ENCODE measurements at places on chromosomes 1 and 21.
A peak's percentile ranks its signal among the peaks of the same experiment; 100 is the strongest.

DNA sequence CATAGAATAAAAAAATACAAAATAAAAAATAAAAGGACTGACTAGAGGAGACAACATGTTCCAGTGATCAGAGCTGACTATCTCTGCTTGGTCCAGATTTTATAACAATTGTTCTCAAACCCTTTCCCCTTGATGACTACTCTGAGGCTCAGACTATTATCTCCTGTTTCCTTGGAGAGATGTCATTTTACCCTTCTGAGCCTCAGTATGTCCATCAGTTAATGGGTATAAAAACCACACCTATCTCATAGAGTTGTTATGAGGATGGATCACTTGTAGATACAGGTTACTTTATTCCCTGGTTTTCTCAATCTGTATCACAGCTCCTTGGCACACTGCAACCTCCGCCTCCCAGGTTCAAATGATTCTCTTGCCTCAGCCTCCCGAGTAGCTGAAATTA lies 7.0 kb downstream of the NKAIN1 start:
- DNase-seq = no peak

- DNase-seq = no peak
These were observed 33.9 kb upstream of the SDC3 start for GRCh38 chr1:30942326-30942963.

GRCh38 chr1:101037316-101037715 lies 11.7 kb upstream of the DPH5 start:
- no peak for DNase-seq

DNA sequence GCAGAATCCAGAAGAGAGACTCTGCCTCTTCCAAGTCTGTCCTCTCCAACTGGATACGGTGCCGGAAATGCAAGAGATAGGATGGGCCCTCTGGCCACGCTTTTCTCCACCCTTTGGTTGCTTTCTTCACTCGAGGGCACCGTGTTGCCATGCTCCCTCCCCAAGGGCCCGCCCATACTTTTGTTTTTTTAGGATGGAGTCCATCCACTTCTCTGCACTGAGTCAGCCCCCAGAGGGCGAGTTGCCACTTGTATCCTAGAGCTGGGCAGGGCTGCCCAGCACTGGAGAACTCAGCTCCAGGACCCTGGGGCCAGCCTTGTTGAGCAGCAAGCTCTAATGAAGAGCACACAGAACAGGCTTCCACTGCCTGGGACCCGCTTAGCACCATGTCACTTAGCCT lies 25.5 kb downstream of the IFNGR2 start:
- DNase-seq = peak; percentile 14

DNA sequence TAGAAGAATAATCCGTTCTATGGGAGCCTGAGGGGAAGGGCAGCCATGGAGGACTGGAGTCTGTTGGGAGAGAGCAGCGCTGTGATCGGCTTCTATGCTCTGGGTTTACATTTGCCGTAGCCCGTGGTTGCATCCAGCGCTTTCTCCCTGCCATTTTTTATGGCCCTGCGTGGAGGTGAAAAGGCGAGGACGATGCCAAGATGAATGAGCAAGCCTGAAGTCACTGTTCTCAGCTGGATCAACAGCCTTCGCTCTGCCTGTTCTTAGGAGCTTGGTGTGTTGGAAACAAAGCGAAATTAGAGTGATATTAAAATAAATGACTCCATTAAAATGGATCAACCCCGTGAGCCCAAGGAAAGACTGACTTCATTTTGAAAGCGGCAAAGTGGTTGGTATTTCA lies 120.2 kb downstream of the KCNJ6 start:
- DNase-seq = no peak

GRCh38 chr1:121458291-121459048 lies 273.7 kb downstream of the SRGAP2C start:
- DNase-seq = peak; percentile 4

GRCh38 chr1:41492341-41492848 lies 7.9 kb upstream of the EDN2 start:
- DNase-seq = no peak

- DNase-seq = no peak
These were observed 12.0 kb upstream of the S100A2 start for GRCh38 chr1:153577624-153578051.

GRCh38 chr21:33238565-33239255 lies 9.0 kb downstream of the IFNAR2 start:
- no peak for DNase-seq

DNA sequence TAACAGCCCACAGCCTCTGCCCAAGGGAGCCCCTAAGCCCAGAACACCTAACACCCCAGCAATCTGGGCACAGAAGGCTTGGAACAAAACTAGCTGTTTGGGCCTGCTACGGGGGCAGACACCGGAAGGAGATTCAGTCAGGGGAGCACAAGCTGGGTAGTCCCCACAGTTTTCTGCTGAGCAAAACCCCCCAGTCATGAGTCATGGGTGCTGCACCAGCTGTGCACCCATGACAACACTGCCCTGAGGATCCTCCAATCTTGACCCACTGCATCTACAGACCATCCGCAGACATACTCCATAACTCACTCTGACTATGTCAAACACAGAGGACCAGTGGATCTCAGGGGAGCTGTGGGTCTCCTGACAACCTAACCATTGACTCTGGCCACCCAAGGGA lies 105.1 kb downstream of the LRIG2 start:
- DNase-seq = no peak

DNA sequence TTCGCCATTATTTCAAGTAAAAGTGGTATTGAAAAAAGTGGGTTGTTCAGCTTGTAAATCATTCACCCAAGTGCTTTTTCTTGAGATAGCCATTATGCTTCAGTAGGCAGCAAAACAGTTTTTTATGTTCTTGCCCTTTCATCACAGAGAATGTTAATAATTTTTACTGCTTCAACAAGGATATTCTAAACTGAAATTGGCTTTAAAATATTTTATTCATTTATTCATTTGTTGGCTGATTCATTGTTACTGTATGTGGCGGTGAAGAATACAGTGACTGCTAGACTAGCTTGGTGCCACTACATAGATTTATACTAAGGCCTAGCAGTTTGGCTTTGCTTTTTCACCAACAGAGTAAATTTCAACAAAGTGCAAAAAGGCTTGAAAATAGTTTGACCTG lies 121.5 kb downstream of the OLFML2B start:
- no peak for DNase-seq

DNA sequence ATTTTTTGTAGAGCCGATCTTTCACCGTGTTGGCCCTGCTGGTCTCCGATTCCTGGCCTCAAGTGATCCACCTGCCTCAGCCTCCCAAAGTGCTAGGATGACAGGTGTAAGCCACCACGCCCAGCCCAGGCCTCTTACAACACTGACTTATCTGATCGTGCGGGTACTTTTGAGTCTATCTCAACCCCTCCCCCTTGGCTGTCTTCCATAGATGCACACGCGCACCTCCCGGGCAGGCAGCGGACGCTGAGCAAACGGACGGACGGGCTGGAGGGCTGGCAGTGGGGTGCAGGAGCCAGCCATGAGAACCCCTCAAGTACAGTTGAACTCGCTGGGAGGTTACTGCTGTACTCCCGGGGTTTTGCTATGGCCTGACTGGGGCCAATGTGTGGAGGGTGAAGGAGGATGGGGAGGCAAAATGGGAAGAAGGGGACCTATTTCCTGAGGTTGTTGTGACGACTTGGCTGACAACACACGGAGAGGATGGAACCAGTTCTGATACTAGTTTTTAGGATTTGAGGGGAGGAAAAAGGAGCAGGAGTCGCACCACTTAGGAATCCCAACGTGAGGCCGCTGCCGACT lies 959 bp downstream of the CD58 start:
- no peak for DNase-seq

- DNase-seq = no peak
These were observed 66.5 kb downstream of the FCRL5 start for GRCh38 chr1:157485793-157486192.

GRCh38 chr1:212127221-212127620 lies 91.7 kb downstream of the DTL start:
- DNase-seq = no peak

GRCh38 chr1:11129649-11130390 lies 30.2 kb upstream of the EXOSC10 start:
- DNase-seq = no peak

GRCh38 chr1:213014642-213015041 lies 1.0 kb downstream of the ANGEL2 start:
- DNase-seq = peak; percentile 58

GRCh38 chr1:221782477-221782876 lies 40.6 kb upstream of the DUSP10 start:
- DNase-seq = peak; percentile 5

DNA sequence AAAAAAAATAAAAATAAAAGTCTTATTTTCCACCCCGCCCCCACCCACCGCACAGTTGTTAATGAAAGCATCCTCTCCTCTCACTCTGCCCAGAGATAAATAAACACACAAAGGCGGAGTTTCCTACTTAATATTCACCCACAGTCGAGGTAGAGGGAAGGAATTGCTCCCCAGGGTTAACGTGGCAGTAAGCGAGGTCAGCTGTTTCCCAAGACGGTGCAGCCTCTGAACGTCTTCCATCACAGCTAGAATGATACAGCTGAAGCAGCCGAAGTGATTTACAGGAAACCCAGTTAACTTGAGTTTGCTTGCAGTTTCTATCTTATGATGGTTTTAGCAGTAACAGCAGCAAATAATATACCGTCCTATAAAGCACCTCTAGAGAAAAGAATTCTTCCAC lies 283.9 kb downstream of the PBX1 start:
- DNase-seq = no peak

DNA sequence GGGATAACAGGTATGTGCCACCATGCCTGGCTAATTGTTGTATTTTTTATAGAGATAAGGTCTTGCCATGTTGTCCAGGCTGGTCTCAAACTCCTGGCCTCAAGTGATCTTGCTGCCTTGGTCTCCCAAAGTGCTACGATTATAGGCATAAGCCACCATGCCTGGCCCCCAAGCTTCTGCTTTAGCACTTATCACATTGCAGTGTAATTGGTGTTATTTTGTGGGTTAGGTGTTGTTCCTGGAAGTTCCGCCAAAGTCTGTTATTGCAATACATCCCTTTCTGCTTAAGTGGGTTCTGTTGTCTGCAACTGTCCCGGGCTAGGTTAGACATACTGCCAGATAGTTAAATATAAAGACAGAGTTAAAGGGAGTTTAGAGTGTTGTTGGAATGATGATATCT lies 3.4 kb downstream of the ZCCHC17 start:
- DNase-seq = no peak

GRCh38 chr1:6657138-6657537 lies 32.5 kb downstream of the THAP3 start:
- no peak for DNase-seq

DNA sequence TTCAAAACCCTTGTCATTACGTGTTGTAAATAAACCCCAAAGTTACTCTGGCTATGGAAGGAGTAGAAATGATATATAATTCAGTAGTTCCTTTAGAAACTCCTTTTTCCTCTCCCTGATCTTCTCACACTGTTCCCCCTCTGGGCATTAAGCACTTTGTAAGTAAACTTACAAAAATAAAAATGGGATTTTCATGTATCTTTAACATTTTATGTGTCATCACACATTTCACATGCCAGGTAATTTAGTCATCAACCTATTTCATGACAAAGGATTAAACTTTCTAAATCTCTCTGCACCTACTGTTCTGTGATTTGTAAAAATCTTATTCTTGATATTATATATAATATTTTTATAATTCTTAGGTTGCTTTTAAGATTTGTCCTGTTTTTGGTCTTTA lies 176.9 kb downstream of the NEK7 start:
- DNase-seq = peak; percentile 31

DNA sequence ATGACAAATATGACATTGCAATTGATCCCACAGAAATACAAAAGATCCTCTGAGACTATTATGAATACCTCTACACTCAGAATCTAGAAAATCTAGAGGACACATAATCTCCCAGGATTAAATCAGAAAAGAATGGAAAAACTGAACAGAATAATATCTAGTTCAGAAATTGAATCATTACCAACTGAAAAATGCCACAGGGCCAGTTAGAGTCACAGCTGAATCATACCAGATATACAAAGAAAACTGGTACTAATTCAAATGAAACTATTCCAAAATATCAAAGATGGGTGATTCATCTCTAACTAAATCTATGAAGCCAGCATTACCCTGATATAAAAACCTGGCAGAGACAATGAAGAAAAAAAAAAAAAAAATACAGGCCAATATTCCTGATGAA lies 149.3 kb downstream of the BRINP3 start:
- DNase-seq = peak; percentile 67

DNA sequence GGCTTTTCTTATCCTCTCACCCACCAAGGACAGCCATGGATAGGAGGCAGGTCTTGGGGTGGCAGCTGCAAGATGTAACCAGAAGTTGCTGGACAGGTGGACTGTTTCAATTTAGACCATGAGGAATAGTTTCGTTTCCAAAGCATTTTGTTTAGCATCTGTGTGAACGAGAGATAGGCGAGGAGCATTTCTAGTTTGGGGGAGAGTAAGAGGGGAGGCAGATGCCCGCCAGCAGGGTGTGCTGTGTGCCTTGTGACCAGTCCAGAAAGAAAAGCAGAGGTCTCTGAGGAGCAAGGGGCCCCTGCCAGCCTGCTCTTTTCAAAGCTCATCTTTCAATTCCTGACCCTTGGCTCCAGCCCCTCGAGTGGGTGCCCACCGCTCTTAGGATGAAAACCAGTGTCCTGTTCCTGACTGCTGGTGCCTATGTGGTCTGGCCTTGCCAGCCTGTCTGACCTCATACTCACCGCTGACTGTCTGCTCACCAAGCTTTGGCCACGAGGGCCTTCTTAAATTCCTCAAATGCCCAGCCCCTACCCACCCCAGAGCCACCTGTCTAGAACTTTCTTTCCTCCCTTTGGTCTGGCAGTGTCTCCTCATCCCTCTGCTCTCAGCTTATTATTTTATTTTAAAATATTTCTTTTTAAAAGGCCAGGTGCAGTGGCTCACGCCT lies 8.5 kb downstream of the SERINC2 start:
- peak; percentile 30 for DNase-seq

GRCh38 chr1:228100822-228101613 lies 2.1 kb downstream of the C1orf35 start:
- no peak for DNase-seq

DNA sequence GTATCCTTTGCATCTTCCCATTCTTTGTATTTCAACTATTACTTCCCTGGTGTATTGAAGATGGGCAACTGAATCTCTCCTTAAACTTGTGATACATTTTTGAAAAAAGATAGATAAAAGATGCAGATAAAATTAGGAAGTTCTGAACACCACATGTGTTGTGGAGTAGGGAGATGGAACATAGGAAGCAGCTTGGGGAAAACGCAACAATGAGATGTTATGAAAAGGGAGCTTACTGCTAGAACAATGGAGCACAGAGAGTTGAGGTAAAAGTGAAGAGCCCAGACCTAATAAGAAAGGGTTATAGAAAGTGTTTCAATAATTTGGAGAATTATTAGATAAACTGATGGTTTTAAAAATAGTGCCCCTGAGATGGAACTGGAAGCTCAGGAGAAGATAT lies 20.9 kb downstream of the GNAI3 start:
- no peak for DNase-seq

DNA sequence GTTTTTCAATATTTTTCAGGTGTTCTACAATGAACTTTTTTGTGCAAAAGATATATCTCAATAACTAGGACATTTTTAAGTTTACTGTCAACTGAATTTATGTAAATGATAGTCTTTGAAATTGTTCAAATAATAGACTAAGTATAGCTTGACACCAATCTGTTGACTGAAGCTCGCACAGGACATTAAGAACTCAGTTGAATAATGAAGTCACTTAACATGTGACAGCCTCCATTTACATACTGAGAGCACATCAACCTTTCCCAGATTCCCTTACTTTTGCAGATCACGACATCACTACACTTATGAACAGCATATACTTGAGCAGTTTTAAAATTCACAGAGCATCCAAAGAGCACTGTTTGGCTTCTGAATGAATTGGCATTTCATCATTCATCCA lies 268.2 kb downstream of the LRRC7 start:
- no peak for DNase-seq
